ENCODE measurements at places on chromosomes 2 and 18.

GRCh38 chr18:79634593-79635426 lies 44.8 kb upstream of the CTDP1 start:
- DNase-seq: no peak

- no peak for DNase-seq
Observed at GRCh38 chr2:211724933-211725332, 813.7 kb downstream of the ERBB4 start.

- DNase-seq: peak; percentile 44
Observed at GRCh38 chr2:176595986-176596385, 326.7 kb downstream of the MTX2 start.

DNA sequence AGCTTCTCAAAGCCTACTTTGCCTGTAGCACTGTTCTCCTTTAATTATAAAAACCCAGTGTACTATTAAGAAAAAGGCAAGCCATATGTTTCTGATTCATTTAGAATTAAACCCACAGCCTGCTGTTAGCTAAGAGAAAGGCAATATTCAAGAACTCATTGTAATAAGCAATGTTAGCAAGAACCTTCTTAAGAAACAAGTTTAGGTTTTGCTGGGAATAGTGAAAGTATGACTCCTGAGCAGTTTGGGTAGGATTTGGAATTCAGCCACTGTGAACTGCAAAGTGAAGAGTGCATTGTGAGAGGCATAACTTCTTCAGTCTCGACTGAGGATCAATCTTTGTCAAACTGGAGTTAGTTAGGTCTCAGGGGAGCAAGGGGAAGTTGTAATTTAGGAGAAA lies 206.5 kb upstream of the NT5C1B start:
- DNase-seq: peak; percentile 18

DNA sequence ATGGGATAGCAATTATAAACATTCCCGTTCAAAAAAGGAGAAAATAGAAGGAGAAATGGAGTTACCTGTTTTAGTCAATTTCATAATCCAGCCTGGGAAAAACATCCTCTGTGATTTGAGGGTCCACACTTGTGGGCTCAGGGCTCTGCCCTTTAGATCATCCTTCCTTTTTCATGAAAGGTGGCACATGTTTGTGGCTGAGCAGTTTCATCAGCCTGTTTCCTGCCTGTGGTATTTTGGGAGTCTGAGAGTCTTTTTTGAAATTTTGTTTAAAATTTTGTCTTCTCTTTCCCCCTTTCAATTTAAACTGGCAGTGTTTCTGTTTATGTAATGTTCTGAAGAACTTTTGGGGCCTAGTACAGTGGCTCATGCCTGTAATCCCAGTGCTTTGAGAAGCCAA lies 84.0 kb downstream of the KIAA1328 start:
- DNase-seq: no peak

DNA sequence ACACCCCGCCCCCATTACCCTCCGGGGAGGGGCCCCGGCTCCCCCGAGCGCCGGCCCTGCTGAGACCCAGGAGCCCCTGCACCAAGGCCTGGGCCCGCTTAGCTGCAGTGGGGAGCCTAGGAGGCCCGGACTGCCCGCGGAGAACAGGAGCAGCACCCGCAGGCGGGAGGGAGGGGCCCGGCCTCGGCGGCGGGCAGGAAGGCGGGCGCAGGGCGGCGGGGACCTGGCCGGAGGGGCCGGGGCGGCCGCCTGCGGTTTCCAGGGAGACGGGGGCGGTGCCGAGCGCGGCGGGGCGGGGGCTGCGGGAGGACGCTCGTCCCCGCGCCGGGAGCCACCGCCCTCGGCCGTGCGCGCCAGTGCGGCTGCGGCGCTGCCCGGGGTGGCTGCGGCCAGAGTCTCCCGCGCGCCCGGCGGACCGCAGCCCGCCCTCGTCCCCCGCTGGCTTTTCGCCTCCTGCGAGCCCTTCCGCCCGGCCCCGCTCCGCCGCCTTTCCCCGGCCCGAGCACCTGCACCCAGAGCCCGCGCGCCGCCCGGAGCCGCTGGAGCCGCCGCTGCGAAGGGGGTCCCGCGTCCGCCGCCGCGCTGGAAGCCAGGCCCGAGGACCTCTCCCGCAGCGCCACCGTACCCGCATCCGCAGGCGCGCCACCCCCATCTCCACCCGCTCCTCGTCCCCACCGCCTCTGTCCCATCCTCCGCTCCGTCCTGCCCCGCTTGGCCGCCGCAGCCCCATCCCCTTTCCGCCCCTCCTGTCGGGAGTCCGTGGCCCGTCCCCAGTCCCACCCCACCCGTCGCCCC lies 17.2 kb downstream of the GPC1 start:
- DNase-seq: peak; percentile 34

DNA sequence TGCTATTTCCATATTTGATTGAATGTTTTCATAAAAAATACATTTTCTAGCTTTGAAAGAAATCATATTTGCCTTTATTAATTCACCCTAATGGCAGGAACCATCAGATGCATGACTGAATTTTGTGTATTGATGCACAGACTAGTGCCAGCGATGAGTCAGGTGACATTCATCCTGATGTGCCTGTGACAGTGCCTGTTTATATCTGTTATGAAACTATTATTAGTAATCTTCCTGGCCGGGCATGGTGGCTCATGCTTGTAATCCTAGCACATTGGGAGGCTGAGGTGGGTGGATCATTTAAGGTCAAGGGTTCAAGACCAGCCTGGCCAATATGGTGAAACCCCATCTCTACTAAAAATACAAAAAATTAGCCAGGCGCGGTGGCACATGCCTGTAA lies 170.0 kb downstream of the TSN start:
- DNase-seq: no peak

GRCh38 chr2:207881902-207882301 lies 112.2 kb upstream of the FZD5 start:
- peak; percentile 46 for DNase-seq

DNA sequence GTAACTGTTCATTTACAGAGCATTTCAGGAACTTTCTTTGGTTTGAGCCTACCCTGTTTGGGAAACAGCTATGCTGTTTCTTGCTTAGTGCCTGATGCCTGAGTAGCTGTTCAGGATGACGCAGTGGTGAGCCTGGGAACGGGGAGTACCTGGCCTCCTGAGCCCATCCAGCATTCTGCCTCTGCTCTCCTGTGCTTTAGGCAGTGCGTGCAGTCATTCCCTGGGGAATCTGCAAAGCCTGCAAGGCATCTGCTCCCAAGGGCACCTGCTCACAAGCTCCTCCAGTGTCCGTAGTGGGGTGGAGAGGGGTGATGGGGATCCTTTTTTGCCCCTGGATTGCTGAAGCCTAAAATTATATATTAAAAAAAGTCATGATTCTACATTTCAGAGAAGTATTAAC lies 68.8 kb downstream of the RAPGEF4 start:
- DNase-seq: no peak

DNA sequence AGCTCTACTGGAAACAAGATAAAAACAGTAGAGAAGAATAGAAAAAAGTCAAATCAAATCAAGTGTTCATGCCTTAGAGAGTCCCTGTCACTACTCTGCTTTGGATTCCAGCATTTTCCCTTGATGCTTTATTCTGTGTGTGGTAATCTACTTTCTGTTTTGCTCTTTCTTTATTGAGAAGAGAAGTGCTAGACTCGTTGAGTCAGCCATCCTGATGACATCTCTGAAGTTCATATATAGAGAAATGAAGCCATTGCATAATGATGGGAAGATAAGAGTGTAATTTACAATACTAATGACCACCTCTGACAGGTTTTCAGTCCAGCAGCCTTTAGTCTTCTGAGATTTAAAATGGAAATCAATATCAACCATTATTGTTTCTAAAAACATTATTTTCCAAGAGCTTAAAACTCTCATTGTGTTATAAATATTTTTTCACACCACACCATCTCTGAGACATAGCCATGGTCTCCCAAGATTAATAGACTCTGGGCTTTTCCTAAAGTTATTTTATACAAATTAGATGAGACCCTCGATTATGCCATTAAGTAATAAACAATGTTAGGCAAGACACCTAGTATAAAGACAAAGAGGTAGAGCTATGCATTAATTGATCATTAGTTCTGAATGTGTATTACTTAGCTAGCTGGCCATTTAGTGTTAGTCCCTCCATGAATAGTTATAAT lies 679.0 kb upstream of the ACVR2A start:
- DNase-seq: no peak

DNA sequence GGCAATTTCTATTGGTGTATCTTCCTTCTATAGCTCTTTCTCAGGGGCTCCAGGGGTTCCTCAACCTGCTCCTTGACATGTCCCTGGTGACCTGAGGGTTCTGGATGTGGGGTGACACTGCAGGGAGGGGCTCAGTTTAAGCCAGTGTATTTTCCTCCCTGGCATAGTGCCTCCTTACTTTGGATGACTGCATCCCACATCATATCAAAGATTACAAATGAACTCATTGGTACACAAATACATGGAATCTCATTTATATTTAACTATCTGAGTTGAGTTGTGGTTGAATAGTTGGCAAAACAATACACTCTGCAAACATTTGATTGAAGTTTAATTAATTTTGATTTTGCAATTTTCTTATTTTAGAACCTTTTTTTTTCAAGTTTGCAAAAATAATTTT lies 268.2 kb upstream of the SKOR2 start:
- DNase-seq: no peak

DNA sequence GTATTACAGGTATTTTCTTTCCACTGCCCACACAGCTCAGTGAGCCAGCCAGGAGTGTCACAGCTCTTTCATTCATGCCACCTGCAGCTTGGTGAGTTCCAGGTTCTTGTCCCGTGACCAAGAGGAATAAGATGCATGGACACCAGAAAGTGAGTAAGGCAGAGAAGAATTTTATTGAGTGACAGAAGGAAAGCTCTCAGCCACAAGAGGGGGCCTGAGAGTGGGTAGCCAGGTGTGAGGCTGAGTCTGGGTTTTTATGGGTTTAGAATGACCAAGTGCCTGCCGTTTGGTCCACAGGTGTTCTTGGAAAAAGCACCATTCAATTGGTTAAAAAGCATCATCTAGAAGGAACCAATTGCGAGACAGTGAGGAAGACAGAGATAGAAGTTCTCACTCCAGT lies 1097.1 kb upstream of the SLC39A10 start:
- DNase-seq: no peak

DNA sequence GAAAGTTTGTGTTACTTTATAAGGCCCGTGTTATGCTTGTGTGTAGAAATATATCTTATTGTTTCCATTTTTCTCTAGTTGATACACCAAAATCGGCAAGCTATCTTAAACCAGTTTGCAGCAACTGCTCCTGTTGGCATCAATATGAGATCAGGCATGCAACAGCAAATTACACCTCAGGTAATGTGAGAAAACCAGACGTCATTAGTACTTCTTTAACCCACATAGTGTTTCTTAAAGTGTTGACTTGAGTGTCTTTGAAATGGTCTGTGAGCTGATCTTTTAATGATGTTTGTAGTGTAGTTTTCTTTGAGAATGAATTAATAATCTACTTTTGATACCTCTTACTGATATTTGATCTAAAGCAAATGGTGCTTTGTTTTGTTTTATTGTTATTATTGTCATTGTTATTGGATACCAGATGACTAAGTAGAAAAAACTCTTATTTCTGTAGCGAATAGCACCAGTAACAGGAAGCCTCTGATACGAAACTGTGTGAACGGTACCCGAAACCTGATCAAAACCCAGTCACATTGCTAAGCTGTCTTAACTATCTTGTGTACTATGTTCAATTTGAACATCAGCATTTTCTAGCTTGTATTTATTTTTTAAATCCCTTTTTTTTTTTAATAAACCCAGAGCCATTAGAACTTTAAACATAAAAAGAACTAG lies 53.7 kb downstream of the PTRHD1 start:
- no peak for DNase-seq
